ENCODE measurements at places on chromosomes 13 and 19.

GRCh38 chr19:35643255-35644205 is 2.0 kb downstream of the ETV2 start:
- DNase-seq = peak; percentile 81

DNA sequence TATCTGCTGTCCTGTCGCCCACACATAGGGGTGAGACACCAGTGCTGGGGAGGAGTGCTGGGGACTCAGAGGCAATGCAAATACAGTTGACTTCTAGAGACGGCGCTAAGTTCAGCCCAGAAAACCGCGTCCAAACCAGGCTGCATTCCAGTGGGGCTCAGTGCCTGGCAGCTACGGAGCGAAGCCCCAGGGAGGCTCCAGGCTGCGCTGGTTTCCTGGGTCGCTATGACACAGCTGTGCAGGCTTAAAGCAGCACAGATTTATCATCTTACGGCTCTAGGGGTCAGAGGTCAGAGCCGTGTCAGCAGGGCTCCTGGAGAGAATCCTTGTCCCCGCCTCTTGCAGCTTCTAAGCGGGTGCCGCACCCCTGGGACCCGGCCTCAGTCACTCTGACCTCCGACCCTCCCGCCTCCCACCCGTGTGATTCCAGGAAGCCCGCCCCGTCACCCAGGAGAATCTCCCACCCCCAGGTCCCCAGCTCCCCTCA is 61.6 kb downstream of the ANKRD10 start:
- peak; percentile 15 for DNase-seq

DNA sequence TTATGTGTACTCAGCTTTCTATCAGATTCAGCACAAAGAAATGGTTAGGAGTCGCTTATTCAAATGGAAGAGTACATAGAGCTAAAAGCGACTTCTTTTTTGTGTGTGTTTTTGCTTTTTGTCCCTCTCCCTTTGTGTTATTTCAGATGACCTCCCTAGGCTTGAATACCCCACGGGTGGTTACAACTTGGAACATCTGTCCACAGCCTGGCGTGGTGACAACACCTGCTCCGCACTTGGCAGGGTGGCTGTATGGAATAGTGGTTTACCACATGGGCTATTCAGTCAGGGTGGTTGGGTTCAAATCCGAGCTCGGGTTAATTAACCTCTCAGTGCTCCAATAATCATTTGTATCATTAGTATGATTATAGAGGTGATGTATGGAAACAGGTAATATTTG is 151.6 kb upstream of the FREM2 start:
- no peak for DNase-seq

- no peak for DNase-seq
Observed at GRCh38 chr13:80374444-80374843, 33.5 kb upstream of the SPRY2 start.

DNA sequence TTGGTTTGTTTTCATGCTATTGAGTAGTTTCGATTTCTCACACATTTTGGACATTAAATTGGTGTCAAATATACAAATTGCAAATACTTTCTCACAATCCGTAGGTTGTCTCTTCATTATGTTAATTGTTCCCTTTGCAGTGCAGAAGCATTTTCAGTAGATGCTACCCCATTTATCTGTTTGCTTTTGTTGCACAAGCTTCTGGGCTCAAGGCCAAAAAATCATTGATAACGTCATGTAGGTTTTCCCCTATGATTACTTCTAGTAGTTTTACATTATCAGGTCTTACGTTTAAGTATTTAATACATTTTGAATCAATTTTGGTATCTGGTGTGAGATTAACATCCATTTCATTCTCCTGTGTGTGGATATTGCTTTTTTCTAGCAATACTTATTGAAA is 14.0 kb upstream of the ZNF347 start:
- DNase-seq = no peak

- no peak for DNase-seq
Observed at GRCh38 chr13:29427937-29428309, 167.6 kb downstream of the SLC7A1 start.

DNA sequence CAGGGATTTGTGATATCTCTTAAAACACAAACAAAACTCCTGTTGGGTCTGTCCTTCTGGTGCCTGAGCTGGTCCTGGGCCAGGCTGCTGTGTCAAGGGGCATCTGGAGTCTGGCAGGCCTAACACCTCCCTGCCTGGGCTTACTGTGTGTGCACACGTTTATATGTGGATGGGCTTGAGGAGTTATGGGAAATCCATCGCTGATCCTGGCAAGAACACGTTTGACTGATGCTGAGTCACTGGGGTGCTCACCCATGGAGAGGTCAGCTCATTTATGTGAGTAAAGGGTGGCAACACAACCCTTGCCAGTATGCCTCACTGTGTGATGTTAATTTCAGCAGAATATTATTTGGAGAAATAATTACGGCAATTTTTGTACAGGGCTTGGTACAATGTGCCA is 44.5 kb upstream of the PCDH8 start:
- no peak for DNase-seq

- no peak for DNase-seq
Observed at GRCh38 chr13:72293206-72293605, 426.2 kb upstream of the DACH1 start.

GRCh38 chr13:24985107-24985506 is 110.8 kb upstream of the PABPC3 start:
- no peak for DNase-seq

DNA sequence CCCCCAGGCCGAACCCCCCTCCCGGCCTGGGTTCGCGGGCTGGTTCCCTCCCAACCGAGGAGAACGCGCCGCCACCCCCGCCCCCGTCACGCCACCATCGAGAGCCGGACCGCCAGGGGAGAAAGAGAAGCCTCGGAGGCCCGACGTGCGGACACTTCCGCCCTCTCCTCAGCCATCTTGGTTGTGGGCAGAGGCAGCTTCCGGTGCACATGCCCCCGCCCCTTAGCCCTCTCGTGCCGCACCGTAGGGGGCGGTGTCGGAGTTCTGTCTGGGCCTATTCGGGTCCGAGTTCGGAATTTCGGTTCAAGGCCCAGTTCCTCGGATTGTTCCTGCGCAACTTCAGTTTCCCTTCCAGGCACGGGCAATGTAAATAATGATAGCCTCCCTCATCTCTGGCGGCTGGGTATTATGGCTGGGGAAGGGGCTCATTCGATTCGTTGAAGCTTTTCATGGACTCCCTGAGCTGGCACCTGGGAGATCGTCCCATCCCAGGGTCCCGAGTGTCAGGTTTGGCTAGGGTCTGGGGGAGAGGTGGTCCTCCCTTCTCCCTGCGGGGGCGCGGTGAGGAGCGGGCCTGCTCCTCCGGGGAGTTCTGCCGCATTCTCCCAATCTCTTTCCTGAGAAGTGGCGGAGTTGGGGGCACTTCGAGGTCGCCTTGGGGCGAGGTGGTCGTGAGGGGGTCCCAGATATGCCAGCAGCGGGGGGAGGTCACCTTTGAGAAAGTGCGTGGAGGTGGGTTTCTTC is at the start of the genes IER2 and STX10:
Gene IER2 (plus strand): TSS at position 225 of the 744 bp plus-strand sequence. CDS start 2,776 bp downstream, outside the sequence.
Gene STX10 (minus strand): TSS at position 189 of the 744 bp plus-strand sequence. CDS start 202 bp downstream, outside the sequence.
- DNase-seq = peak; percentile 95

DNA sequence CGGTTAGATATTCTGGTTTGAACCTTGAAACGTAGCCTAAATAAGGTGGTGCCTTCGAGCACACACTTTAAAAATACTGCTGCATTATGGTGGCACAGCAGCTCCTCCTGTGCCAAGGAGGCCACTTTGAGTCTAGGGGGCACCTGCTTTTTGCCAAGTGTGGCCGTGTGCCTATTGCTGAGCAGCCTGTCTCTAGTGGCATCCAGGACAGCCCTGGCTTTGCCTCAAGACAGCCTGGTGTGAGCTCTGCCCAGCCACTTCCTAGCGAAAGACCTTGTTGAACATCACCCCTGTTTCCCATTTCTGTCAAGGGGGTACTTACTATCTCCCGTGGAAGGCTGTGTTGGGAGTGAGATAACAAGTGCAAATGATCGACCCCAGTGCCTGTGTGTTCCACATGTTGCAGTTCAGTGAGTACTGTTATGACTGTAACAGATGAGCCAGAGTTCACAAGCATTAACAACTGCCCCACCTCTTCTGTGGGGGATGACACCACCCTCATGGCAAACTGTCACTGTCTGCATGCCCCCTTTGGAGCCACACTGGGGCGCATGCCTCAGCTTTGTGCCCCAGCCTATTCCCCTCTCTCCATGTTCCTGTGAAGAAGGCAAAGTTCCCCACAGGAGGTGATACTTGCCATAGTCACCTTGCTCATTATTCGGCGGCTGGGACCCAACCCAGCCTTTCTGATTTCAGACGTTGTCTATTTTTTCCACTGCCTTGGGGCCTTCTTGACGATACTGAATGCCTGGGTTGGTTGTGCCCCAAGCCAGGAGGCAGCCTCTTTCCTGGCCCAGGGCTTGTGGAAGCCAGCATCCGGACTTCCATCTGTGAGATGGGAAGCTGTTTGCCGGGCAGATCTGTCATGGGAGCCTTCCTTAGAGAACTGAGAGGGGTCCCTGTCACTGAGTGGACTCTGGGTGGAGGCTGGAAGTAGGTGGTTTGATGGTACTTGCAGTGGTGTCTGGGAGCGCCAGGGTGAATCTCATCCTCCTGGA is 5.4 kb downstream of the GATAD2A start:
- no peak for DNase-seq

GRCh38 chr13:95185851-95186250 is 115.4 kb downstream of the ABCC4 start:
- DNase-seq = no peak

DNA sequence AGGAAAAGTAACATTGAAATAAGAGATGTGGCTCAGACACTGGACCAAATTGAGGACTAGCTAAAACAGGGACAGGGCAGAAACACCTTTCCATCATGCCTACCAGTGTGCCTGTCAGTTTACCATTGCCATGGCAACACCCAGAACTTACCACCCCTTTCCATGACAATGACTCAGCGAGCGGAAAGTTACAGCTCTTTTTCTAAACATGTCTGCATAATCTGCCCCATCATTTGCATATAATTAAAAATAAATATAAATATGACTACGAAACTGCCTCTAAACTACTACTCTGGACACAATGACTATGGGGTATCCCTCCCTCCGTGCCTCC is 96.0 kb downstream of the UBL3 start:
- DNase-seq = peak; percentile 41

DNA sequence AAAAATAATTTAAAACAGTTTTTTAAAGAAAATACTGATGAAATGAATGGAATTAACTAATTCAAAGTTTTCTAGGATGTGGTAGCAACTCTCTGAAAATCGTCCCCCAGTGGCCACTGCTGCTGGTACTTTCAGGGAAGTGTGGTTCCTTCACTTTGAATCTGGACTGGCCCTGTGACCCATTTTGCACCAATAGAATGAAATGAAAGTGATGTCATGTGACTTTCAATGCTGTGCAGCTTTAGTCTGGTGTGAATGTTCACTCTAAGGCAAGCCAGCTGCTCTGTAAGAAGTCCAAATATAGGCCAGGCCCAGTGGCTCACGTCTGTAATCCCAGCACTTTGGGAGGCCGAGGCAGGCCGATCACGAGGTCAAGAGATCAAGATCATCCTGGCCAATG is 26.4 kb upstream of the HNRNPA1L2 start:
- peak; percentile 4 for DNase-seq

GRCh38 chr13:78993792-78994191 is 334.8 kb upstream of the OBI1 start:
- no peak for DNase-seq

DNA sequence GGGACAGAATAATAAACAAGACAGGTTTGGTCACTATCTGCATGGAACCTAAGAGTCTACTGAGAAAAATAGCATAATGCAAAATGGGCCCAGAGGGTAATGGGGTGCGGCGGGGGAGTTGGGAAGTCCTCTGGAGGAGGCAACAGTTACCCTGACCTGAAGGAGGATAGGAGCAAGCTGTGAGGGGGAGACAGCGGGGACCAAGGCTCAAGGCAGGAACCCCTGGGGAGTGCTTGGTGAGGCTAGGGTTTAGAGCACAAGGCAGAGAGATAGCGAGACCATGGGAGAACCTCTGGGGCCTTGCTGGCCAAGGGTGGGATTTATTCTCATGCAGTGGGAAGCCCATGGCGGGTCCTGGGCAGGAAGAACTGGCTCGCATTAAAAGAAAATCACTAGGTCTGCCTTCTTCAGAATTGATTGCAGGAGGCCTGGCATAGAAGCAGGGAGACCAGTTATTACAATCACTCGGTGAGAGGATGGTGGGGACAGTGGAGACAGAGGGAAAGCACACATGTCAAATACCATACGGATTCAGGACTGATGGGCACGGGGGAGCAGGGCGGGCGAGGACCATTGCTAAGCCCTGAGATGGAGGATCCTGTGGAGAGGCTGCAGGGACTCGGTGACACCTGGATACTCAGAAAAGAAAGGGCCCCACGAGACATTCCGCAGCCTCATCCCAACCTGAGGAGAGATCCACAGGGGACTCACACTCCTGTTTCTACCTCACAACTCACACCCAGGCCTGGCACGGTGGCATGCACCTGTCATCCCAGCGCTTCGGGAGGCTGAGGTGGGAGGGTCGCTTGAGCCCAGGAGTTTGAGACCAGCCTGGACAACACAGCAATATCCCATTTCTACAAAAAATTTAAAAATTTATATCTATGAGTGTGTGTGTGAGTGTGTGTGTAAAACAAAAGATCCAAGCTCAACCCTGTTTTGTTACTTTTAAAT is 110.4 kb downstream of the URI1 start:
- no peak for DNase-seq

DNA sequence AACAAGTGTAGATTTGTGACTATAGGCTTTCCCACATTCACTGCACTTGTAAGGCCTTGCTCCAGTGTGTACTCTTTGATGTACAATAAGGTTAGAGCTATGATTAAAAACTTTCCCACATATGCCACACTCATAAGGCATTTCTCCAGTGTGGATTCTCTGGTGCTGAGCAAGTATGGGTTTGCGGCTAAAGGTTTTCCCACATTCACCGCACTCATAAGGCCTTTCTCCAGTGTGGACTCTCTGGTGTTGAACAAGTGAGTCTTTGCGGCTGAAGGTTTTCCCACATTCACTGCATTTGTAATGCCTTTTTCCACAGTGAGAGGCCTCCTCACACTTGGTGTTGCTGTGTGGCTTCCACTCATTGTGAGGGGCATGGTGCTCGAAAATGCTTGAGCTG is 3.7 kb downstream of the ZNF772 start:
- no peak for DNase-seq
